ENCODE measurements at places on chromosomes 4 and X.

GRCh38 chrX:48025561-48025960, 18.8 kb downstream of the SPACA5 start:
- DNase-seq: no peak

- no peak for DNase-seq
Measured at GRCh38 chr4:137651128-137651527, 118.8 kb upstream of the PCDH18 start.

- no peak for DNase-seq
Measured at GRCh38 chrX:123169247-123169901, 14.7 kb upstream of the GRIA3 start.

GRCh38 chrX:72308566-72309296, 3.0 kb upstream of the CITED1 start:
- DNase-seq: no peak

- no peak for DNase-seq
Measured at GRCh38 chr4:42768125-42768748, 111.3 kb upstream of the ATP8A1 start.

GRCh38 chrX:153592966-153593688, 5.8 kb downstream of the CCNQ start:
- no peak for DNase-seq

GRCh38 chr4:143599827-143600226, 86.3 kb downstream of the SMARCA5 start:
- DNase-seq: no peak

DNA sequence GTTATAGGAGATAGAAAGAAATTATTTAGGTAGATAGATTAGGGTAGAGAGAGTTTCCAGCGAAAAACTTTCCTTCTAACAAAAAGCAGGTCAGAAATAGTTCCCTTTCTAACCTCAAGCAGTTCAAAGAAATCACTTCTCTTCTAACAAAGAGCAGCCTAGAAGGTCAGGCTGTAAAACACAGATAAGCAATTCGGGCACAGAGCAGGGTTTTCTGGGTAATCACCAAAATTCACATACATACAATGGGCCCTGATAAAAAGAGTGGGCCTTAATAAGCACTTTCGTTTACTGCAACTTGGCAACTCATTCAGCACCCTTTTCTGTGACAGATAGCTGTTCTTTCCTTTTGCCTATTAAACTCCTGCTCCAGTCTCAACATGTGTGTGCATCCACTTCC, 13.4 kb upstream of the NAF1 start:
- DNase-seq: no peak

- peak; percentile 84 for DNase-seq
Measured at GRCh38 chr4:52659722-52660261, 691 bp upstream of the USP46 start.

GRCh38 chr4:21954916-21955315, 6.3 kb upstream of the KCNIP4 start:
- no peak for DNase-seq

GRCh38 chrX:574251-574650, 56.3 kb upstream of the SHOX start:
- DNase-seq: no peak

GRCh38 chrX:87710580-87710979, 193.0 kb downstream of the KLHL4 start:
- DNase-seq: no peak

- DNase-seq: no peak
Measured at GRCh38 chrX:96389281-96390047, 295.2 kb upstream of the DIAPH2 start.

GRCh38 chr4:99029852-99030251, 34.3 kb downstream of the METAP1 start:
- DNase-seq: no peak

- DNase-seq: no peak
Measured at GRCh38 chr4:180009316-180009715, 2233.9 kb upstream of the TENM3 start.

DNA sequence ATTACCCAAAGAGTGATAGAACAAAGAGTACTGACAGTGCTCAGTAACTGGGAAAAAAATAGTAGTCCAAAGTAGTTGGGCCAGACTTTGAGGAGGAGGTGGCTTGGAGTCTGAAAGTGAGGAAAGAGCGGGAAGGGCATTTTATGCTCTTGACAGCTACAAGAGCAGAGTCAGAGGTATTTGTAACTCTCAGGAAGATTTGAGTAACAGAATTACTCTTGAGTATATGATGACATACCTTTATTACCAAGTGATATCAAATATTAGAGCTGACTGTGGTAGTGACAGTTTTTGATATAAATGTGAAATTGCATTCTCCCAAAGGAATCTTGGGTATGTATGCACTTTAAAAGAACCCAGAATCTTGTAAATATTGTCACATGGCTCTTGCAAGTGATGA, 2.2 kb downstream of the SLAIN2 start:
- no peak for DNase-seq

- no peak for DNase-seq
Measured at GRCh38 chr4:21415728-21416127, 532.8 kb downstream of the KCNIP4 start.

DNA sequence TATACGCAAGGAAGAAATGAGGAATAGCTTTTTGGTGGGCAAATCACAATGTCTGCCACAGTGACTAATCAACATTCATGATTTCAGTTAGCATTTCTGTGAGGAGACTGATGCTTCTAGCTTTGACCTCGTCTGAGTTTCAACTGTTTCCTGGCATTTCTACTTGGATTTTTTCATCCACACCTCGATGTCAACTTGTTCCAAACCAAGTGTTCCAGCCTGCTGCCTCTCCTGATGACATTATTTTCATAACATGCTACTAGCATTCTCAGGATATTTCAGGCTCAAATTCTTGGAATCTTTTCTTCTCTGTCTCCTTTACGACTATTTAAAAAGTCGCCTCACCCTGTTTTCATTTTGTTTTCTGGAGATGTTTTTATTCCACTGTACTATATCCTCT, 90.3 kb upstream of the TEX13D start:
- DNase-seq: no peak

DNA sequence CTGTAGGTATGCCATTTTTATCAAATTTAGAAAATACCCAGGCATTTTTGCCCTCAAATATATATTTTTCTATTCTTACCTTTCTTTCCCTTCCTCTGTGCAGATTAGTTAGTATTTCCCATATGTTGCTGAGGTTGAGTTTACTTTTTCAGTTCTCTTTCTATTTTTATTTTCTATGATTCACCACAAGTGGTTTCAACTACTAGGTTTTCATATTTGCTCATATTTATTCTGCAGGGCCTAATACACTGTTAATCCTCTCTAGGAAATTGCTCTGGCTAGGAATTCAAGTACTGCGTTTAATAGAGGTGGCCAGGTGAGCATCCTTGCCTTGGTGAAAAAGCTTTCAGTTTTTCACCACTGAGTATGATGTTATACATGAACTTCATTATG, 1535.3 kb upstream of the PCDH10 start:
- no peak for DNase-seq

- no peak for DNase-seq
Measured at GRCh38 chr4:182741914-182742313, 175.3 kb downstream of the DCTD start.

- DNase-seq: no peak
Measured at GRCh38 chrX:26253526-26253925, 37.6 kb downstream of the MAGEB5 start.

DNA sequence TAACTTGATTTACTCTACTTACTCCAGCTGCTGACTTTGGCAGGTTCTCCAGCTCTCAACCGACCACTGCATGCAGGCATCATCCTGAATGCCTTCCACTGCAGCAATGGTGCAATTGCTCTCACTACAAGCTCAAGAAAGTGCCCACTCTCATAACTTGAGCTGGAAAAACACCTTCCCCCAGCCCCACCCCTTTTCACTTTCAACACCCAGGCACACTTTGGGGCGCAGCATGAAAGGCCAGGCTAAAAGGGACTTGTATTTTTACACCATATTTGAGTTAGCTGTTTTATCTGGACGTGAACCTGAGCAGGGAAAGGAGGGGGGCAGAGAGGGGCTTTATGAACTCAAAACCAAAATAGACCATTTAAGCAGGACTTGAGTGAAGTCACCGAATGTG, 274.5 kb downstream of the RAB28 start:
- no peak for DNase-seq

GRCh38 chrX:113390531-113390930, 549.9 kb upstream of the AMOT start:
- no peak for DNase-seq

DNA sequence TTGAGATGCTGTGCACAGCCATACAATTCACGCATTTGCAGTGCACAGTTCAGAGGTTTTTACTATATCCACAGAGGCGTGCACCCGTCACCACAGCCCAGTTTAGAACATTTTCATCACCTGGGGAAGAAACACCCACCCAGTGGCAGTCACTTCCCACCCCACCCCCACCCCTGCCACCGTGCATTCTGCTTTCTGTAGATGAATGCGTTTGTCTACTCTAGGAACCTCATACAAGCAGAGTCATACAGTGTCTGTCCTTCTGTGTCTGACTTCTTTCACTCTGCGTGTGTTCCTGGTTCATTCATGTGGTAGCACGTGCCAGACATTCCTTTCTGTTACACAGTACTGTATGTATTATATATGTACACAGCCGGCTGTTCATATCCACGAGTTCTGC, 122.8 kb downstream of the TBL1X start:
- no peak for DNase-seq

- DNase-seq: no peak
Measured at GRCh38 chr4:14681330-14681729, 321.0 kb upstream of the CPEB2 start.

DNA sequence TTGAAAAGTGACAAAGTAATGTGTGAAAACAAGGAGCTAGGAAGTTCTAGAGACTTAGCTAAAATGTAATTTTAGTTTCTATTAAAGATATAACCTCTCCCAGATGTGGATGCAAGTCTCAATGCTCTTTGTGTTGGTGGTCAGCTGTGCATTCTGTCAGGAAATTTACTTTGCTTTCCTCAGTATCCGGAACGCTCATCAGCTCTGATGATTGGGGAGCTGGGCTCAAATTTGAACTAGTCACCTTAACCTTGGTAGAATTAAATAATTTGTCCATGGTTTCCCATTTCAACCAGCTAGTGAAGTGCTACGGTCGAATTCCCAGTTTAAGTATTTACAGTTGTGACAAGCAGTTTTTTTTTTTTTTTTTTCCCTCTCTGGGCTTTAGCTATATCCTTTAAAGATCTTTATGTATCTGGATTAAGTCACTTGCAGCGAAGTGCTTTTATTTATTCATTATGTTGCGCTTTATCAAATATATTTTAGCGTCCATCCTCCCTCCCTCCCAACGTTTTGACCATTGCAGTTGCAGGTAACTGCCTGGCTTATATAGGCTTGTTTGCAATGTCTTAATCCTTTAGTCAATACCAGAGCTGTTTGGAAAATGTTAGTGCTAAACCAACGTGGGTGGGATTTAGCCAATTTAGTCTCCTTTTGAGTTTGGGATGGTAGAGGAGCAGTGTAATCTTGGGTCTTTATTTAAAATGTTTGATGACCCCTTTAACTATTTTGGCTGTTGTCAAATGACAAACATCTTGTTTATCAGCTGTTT, 2.1 kb downstream of the OGT start:
- DNase-seq: no peak

All from ascending aorta (tissue), 2 donors.